ENCODE measurements at places on chromosomes 3 and 15.
A peak's percentile ranks its signal among the peaks of the same experiment; 100 is the strongest.

DNA sequence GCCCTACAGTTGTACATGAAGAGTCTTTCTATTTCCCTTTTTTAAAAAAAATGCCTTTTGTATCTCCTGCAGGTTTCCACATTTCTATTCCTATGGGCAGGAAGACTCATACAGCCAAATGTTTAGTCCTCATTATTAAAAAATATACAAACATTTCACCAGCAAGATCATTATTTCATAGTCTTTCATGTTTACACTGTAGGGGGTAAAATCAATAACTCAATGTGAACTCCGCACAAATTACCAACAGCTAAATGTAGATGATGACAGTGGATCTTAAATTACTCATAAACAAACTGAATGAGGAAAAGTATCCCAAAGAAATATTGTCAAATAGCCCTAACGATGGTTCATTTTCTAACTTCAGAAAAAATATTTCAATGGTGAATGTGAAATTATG lies 99.5 kb downstream of the MAGI1 start:
- no peak for DNase-seq

- DNase-seq: no peak
Observed at GRCh38 chr3:10563396-10563795, 58.0 kb upstream of the ATP2B2 start.

DNA sequence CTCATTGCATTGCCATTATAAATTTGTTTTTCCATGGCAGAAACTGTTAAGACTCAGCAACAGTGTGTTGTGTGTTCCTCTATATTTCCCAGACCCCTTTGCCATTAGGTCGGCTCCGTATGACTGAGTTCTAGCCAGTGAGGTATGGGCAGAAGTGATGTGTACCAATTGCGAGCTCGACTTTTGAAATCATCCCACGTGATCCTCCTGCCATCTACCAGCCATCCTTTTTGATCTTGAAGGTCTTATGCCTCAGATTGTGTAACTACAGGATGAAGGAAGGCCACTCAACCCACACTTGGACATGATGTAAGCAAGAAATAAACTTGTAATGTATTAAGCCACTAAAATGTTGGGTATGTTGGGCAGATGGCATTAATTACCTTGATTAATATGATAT lies 562.3 kb downstream of the PDCD6IP start:
- peak; percentile 1 for DNase-seq

DNA sequence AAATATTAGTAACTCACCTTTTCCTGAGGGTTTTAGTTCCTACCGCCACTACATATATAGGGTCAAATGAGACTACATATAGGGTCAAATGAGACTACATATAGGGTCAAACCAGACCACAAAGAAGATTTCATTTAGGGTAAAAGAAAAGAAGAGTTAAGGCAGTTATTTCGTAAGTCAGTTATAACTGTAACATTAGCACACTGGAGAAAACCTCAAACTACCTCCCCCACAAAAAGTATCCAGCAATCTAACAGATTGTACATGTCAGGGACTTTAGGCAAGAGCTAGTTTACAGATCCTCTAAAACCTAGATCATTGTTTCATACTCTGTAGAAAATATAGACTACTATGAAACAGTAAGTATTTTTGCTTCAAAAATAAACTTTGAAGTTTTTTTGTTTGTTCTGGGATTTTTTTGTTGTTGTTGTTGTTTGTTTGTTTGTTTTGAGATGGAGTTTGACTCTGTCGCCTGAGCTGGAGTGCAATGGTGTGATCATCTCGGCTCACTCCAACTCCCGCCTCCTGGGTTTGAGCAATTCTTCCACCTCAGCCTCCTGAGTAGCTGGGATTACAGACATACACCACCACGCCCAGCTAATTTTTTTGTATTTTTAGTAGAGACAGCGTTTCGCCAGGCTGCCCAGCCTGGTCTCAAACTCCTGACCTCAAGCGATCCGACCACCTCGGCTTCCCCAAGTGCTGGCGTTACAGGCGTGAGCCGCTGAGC lies 92.4 kb upstream of the CGNL1 start:
- peak; percentile 42 for DNase-seq

DNA sequence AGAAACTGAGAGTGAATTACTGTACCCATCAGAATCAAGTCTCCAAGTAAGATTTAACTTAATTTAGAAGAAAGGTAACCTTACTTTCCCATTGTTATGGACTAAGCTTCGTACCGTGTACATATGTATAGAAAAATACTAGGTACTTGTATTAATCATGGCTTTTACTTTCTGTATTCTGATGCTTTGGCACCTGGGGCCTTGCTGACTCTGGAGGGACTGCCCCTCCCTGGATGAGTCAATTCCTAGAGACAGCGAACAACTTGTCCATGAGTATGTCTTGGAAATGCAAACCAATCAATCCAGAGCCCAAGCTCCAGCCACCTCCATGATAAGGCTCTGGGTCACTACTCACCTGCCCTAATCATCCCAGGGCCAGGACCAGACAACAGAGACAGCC lies 50.0 kb upstream of the DGKG start:
- no peak for DNase-seq

- DNase-seq: peak; percentile 56
Observed at GRCh38 chr15:101320501-101321052, 25.5 kb upstream of the SNRPA1 start.

DNA sequence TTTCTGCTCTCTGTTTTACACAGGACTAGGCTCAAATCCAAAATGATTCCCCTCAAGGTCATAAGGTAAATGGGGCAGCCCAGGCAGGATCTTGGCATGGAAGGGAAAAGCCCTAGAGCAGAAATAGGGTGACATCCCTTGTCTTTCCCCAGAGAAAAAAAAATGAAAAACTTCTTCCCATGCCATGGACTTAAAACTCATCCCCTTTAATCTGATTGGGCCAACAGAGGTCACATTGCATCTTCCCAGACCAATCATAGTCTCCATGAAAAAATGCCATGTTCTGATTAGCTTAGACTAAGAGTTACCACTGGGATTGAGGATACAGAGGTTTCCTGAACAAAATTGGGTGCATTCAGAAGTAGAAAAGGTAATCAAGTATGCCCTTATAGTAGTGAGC lies 241.3 kb upstream of the LRTM1 start:
- DNase-seq: no peak

GRCh38 chr3:169668072-169668956 lies 4.8 kb upstream of the MECOM start:
- no peak for DNase-seq

DNA sequence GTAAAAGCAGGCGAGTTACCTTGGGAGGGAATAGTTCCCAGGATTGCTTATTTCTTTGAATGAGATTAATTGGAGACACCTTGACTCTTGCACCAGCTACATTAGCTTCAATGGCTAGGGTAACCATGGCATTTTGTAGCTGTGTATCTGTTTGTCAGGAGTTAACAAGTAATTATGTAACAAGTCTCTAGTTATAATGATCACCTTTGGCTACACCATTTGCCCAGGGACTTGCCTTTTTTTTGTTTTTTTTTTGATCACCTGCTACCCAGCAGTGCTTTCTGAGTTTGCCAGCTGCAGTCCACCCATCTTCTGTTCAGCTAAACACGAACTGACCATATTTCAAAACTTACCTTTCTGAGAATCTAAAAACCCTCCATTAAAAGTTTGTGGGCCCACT lies 2.2 kb downstream of the MED12L start:
- DNase-seq: no peak

DNA sequence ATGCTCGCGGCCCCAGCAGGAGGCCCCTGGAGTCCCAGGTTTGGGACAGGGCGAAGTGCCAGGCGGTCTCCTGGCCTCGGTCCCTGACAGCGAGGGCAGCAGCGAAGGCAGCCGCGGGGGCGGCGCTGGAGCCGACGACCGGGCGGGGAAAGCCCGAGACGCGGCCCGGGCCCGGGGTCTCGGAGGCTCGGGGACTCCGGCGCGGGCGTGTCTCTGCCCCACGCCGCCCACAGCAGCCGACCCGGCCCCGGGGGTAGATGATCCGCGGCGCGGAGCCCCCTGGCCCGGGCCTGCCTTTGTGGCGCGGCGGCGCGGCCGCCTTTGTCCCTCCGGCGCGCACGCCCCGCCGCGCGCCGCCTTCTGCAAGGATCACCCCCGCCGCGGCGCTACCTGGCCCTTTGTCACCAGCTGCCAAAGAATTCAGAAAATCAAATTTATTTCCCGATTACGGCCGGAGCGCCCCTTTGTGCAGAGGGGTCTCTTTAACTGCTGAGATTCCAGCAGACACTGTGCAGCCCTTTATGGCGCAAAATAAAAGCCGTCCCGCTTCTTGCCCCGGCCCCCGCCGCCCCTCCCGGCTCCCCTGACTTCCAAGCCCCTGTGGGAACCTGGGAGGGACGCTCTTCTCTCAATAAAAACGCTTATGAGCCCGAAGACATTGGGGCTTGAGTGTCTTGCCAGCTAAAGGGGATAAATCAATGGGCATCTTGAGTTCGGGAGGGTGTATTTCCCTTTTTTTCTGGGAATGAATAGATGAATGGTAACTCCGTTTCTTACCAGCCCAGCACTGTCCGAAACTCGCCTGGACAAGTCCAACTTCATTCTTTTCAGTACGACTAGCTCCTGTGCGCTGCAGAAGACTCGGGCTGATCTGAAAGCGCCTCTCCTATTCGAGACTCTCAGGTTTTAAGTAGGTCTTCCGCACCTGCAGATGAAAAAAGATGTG lies 68.4 kb downstream of the HES1 start:
- DNase-seq: no peak

- no peak for DNase-seq
Observed at GRCh38 chr3:125670945-125671344, 75.6 kb upstream of the OSBPL11 start.

DNA sequence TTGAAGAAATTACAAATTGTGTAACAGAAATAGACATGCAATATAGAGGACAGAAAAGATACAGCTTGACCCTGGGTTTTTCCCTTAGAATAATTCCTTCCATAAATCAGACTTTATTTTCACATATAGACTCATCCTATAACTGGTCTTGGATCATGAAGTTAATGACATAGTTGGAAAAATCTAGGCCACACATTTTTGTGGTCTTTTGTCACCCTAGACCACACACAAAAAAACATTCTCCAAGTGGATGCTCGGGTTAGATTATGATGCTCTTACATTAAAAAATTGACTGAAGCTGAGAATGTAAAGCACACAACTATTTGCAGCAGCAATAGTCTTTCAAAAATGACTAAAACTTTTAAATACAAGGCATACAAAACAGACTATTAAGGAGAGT lies 7.5 kb upstream of the PLA2G4D start:
- DNase-seq: peak; percentile 21

GRCh38 chr15:35311615-35312014 lies 226.5 kb upstream of the NANOGP8 start:
- no peak for DNase-seq

DNA sequence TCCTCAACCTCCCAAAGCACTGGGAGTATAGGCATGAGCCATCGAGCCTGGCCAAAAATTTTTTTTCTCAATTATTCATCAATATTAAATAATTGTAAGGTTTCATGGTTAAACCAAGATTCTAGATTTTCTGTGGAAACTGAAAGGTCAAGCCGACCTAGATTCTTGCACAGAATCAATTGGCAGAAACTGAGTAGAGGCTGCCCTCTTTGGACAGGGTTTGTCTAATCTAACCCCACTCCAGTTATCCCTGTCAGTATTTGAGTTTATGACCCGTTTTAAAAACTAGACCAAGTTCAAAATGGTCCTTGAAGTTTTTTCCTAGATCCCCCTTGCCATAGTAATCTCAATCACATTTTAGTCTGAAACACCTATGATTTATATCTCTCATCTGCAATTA lies 8.6 kb upstream of the ADAM10 start:
- peak; percentile 49 for DNase-seq

GRCh38 chr15:53837263-53837662 lies 77.8 kb upstream of the WDR72 start:
- no peak for DNase-seq

- DNase-seq: no peak
Observed at GRCh38 chr3:115403786-115404185, 219.5 kb upstream of the GAP43 start.

GRCh38 chr15:55279746-55280351 lies 9.8 kb downstream of the RAB27A start:
- peak; percentile 88 for DNase-seq

DNA sequence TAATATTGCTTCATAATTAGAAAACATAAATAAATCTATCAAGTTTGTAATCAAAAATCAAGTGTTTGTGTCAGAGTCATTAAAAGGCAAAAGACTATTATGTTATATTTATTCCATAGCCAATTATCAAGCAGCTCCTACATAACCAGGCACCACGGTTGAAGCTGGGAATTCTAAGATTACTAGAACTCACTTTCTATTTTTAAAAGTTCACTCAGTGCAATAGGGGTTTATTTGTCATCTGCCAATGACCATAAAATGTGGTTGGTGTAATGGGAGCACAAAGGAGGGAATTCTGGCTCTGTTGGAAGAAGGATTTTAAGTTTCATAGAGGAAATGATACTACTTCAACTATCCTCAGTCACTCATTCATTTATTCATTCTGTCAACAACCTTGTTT lies 57.7 kb downstream of the TRIM69 start:
- DNase-seq: no peak

DNA sequence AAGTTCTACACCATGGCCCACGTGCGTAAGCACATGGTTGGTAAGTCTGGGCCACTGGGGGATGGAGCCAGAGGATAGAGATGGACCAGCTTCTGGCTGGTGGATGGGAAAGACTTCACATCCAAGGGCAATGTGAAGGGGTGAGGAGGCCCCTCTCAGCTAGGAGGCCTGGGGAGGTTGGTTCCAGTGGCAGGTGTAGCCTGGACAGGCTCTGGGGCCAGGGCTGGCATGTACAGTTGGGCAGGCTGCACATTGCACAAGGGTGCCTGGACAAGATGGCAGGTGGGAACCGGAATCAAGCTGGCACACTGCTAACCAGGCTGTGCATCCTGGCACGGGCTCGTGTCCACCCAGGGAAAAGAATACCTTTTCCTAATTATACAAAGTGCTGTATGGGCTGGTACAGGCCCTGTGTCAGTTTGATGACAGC lies 8.1 kb downstream of the ZBTB47 start:
- DNase-seq: no peak

DNA sequence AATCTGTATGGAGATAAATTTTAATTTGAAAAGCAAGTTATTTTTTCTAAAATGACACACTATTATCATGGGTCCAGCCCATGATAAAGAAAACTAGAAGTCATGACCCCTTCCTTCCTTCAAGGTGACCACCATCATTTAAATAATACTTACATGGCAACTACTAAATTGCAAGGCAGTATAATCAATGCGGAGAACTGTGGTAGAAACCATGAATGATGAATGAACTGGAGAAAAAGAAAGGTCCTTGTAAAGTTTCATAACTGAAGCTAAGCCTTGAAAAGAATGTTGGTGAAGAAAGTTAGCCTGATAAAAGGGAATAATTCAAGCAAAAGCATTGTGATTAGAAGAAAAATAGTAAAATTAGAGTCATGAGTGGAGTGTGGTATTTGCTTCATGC lies 222.9 kb upstream of the TBC1D5 start:
- no peak for DNase-seq

DNA sequence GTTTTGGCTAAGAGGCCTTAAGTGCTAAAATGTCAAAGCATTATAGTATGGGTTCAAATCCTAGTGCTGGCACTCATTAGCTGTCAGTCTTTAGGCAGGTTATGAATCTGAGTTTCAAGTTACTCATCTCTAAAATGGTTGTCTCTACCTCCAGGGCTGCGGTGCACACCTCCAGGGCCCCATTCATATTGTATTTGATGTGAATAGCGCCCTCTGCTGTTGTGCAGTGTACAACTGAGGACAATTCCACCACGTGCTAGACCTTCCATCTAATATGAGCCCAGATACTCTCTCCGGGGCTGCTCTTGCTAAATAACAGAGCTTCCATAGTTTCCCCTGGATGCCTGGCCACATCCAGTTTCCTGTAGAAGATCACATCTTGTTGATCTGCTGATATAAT lies 54.3 kb downstream of the OXNAD1 start:
- no peak for DNase-seq

GRCh38 chr15:99744142-99744541 lies 10.9 kb upstream of the LYSMD4 start:
- no peak for DNase-seq
